Activated CD8-positive, alpha-beta memory T cell treated with anti-CD3 and anti-CD28 coated beads, Interleukin-2, amount 50 U/mL, for 4 hours (primary cell): ENCODE measurements at places on chromosomes 12 and 14.

GRCh38 chr14:75697918-75698317, 36.9 kb downstream of the TTLL5 start:
- DNase-seq: no peak

DNA sequence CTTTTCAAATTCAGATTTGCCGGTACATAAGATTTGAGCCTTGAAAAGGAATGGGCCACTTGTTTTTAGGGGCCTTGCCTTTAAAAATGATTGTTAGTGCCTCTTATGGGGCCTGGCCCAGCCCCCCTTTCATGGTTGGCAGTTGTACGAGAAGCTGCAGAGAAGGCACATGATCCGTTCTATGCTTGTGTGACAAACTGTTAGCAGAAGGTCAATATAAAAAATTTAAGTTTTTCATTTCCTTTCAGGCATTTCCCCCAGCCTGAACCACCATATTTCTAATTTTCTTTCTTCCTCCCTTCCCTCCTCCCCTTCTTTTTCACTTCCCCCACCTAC, 119.1 kb downstream of the PLXNC1 start:
- DNase-seq: no peak

GRCh38 chr12:93957870-93958269, 190.5 kb upstream of the PLXNC1 start:
- DNase-seq: no peak

DNA sequence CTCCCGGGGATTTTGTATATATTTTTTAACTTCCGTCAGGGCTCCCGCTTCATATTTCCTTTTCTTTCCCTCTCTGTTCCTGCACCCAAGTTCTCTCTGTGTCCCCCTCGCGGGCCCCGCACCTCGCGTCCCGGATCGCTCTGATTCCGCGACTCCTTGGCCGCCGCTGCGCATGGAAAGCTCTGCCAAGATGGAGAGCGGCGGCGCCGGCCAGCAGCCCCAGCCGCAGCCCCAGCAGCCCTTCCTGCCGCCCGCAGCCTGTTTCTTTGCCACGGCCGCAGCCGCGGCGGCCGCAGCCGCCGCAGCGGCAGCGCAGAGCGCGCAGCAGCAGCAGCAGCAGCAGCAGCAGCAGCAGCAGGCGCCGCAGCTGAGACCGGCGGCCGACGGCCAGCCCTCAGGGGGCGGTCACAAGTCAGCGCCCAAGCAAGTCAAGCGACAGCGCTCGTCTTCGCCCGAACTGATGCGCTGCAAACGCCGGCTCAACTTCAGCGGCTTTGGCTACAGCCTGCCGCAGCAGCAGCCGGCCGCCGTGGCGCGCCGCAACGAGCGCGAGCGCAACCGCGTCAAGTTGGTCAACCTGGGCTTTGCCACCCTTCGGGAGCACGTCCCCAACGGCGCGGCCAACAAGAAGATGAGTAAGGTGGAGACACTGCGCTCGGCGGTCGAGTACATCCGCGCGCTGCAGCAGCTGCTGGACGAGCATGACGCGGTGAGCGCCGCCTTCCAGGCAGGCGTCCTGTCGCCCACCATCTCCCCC, 777 bp downstream of the ASCL1 start:
- no peak for DNase-seq

DNA sequence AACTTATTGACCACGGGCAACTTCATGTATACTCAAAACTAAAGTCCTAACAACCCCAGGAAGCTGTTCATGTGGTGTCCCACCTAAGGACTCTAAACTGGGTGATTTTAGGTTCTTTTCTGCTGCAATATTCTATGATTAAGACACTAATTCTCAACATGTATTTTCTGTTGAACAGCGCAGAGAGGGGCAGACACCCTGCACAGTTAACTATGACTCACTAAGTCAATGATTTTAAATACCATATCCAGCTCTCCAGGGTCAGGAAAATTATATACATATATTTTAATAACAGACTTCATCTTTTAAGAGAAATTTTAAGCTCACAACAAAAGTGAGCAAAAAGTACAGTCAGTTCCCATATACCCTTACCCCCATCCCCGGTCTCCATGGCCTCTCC, 85.0 kb downstream of the FOXN3 start:
- no peak for DNase-seq

DNA sequence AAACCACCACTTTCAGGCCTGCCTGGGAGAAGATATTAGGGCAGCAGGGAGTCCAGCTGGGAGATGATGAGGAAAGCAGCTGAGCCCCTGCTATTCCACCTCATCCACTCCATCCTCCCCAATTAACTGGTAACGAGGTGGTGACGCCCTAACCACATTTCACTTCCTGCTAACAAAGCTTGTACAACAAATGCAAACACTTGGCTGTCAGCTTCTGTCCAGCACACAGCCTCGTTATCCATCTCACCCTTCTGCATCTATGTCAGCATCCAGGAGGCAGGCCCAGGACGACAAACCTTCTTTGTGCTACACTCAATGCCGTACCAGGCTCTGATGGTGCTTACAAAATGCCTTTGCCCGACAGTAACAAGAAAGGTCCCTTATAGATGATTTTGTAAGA, 225.4 kb downstream of the APAF1 start:
- no peak for DNase-seq
